ENCODE measurements at places on chromosomes 4 and X. TPM values are rescaled to one million over a fixed set of nuclear protein-coding genes. Genes with fewer than 3 reads are reported as not detected.
A peak's percentile ranks its signal among the peaks of the same experiment; 100 is the strongest.

Gene MAGIX
- 8.8 TPM for polyA plus RNA-seq

DNA sequence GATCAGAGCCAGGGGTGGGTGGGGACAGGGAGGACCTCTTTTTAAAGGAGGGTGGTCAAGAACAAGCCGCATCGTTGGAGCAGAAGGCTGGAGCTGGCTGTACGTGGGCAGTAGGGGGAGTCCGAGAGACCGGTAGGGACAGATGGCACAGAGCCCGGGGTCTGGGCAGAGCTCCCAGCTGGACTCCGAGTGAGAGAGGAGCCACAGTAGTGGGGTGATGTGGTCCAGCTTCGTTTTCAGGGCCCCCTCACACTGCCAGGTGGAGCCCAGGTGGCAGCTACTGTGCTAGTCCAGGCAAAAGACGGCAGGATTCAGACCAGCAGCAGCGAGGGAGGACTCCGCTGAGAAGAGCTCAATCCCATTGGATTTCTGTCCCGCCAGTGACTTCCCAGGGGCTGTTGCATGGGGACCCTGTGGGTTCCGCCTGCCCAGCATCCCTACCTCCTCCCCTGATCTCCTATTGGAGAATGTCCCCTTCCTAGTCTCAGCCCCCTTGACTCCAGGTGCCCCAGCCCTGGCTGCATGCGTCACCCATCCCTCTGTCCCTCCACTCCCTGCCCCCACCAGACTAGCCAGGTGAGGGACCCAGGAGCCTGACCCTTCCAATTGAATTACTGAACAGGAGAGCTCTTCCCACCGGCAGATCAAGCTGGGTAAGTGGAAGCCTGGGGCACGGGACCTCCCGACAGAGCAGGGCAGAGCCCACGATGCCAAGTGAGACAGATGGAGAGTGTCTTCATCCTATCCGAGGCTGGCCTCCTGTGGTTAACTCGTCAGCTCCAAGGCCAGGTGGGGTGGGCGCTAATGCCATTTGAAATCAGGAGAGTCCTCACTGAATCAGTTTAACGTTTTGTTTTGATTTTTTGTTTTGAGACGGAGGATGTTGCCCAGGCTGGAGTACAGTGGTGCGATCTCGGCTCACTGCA lies 2.9 kb downstream of the ARHGAP4 start:
- DNase-seq, result no peak

DNA sequence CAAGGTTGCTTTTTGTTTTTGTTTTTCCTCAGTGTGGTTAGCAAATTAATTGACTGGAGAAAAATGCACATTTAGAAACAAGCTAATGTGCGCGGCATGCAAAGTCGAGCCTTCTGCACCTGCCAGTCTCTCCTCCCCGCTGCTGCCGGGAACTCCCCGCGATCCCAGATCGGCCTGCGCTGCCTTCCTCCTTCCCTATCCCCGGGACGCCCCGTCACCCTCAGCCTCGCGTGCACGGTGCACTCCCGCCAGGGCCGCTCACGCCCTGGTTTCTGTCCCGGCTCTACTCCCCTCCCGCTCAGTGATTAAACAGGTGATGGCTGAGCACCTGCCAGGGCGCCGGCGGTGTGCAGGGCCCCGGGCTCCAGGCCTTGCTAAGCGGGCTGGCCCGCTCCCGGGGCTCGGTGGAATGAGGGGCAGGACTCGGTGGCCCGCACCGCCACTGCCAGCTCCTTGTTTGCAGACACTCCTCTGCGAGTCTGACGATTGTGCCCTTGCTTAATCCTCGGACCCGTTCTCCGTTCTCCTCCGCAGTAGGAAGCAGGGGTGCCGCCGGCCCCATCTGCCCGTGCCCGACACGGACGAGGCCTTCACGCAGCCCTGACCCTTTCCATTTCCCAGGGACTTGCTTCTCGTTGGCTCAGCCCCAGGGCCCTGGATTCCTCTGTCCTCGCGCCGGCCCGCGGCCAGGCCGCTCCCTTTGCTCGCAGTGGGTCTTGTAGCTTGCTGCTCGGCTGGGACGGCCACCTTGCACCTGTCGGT lies 143.4 kb downstream of the TRIML1 start:
- DNase-seq, result peak; percentile 33

Gene PROM1
- polyA plus RNA-seq, result 30.6 TPM

Gene PRRG1
- 23.2 TPM for polyA plus RNA-seq

Gene CXCL5
- not detected for polyA plus RNA-seq

- no peak for DNase-seq
Measured at GRCh38 chrX:18887825-18888212, 96.1 kb downstream of the PHKA2 start.

GRCh38 chrX:112247714-112248113 lies 165.1 kb upstream of the TRPC5 start:
- DNase-seq, result no peak

DNA sequence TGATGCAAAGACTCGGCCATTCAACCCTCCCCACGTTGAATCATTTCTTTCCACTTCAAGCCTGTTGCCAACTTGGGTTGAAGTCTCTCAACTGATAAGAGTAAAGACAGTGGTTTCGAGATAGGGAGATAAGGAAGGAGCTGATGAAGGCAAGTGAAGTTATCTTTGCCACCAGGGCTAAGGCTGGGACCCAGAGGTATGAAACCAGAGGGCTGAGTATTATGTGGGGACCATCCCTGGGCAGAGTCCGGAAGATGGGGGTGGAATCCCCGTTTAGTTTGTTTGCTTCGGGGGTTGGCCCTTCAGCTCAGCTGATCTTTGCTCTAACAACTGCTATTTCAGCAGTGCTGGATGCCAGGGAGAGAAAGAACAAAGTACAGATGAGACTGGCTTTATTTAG lies 2.3 kb upstream of the XPNPEP2 start:
- no peak for DNase-seq

Gene CD99
- 193 TPM for polyA plus RNA-seq

Gene MAB21L2
- polyA plus RNA-seq, result 0.04 TPM

- DNase-seq, result no peak
Measured at GRCh38 chr4:141646969-141647368, 10.6 kb downstream of the IL15 start.

DNA sequence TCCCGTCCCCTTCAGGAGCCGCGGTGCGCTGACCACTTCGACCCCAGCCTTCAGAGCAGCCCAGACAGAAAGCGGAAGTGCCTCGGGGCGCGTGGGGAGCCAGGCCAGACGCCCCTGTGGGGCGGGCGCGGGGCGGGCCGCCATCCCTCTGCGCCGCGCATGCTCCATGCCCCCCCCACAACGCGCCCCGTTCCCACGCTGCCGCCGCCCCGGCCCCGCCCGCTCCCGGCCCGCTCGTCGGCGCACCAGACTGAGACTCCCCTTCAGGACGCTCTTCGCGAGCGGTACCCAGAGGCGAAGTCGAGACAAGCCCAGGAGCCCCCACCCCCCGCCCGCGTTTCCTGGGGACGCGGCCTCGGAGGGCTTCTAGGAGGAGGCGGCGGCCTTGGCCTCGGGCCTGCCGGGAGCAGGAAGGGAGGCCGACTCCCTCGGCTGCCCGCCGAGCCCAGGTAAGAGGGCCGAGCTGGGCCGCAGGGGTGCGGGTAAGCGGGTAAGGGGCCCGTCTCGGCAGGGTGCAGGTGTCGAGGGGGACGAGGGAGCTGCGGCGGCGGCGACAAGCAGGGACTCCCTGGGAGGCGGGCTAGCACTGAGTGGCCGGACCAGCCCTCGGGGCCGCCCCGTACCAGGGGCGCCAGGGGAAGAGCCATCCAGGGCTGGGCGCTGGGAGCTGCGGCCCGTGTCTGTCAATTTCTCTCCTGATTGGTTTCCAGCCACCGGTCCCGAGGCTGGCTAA lies at the start of gene ZFP92:
ZFP92 (plus strand) TSS at position 218 of the 733 bp plus-strand sequence. CDS start 6,851 bp downstream, outside the sequence.
- no peak for DNase-seq

GRCh38 chr4:74499986-74500781 lies 55.2 kb downstream of the AREG start:
- no peak for DNase-seq

Gene GALNTL6
- 1.4 TPM for polyA plus RNA-seq

GRCh38 chr4:129822701-129823100 lies 726.7 kb downstream of the C4orf33 start:
- DNase-seq, result no peak

DNA sequence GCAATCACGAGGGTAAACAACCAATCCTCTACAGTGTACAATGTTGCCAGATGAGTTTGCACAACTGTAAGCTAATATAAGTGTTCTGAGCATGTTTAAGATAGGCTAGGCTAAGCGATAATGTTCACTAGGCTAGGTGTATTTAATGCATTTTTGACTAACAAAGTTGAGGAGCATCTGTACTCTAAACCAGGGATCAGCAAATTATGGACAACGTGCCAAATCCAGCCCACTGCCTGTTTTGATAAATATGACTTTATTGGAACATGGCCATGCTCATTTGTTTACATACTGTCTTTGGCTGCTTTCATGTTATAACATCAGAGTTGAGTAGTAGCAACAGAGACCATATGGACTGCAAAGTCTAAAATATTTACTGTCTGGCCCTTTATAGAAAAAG lies 46.3 kb upstream of the ARHGEF6 start:
- DNase-seq, result peak; percentile 20

GRCh38 chr4:113159942-113160545 lies 110.6 kb downstream of the ANK2 start:
- no peak for DNase-seq

Gene RASL11B
- polyA plus RNA-seq, result 39.6 TPM

Gene NLGN3
- polyA plus RNA-seq, result 4.3 TPM

All from renal pelvis (tissue), 12 donors.